Vagina (tissue), 2 donors: ENCODE measurements at places on chromosomes 16 and 17. TPM values are rescaled to one million over a fixed set of nuclear protein-coding genes. Genes with fewer than 3 reads are reported as not detected.
A peak's percentile ranks its signal among the peaks of the same experiment; 100 is the strongest.

The ACSM2A gene
- total RNA-seq = not detected

The NACA2 gene
- not detected for total RNA-seq

The SPNS2 gene
- 79.3 TPM for total RNA-seq

The MYO15A gene
- 6.1 TPM for total RNA-seq

- DNase-seq = no peak
Measured at GRCh38 chr16:88941913-88942909, 34.8 kb downstream of the CBFA2T3 start.

GRCh38 chr16:31385680-31386079, 7.5 kb upstream of the ITGAD start:
- DNase-seq = no peak

The KRT27 gene
- not detected for total RNA-seq

- DNase-seq = no peak
Measured at GRCh38 chr16:17474572-17474971, 3.8 kb upstream of the XYLT1 start.

The ANKRD40CL gene
- not detected for total RNA-seq

DNA sequence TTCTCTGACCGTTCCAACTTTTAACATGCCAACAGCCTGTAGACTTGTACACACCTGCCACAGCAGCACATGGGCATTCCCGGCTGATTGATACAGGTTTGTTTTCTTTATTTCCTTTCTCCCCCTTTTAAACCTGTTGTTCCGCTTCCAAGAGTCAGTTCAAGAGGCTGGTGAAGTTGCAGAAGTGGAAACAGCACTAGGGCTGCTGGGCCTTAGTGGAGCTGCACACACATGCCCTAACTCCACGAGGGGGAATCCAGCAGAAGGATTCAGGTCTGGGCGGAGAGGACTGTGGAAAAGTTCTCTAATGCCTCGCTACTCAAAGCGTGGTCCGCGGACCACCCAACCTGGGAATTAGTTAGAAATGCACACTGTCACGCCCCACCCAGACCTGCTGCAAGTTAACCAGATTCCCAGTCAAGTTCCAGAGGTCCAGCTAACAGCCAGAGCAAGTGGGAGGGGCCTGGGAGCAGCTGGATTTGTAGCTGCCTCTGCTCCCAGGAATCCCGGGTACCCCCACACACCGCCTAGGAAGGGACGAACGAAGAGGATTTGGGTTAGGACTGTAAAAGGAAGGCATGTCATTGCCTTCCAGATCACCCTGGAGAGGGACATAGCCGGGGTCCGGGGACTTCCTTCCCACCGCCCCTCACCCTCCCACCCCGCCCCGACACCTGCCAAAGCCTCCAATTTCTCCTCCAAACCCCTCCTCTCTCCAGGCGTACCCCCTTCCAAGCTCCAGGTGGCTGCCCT, 542 bp downstream of the SLC39A11 start:
- peak; percentile 87 for DNase-seq

DNA sequence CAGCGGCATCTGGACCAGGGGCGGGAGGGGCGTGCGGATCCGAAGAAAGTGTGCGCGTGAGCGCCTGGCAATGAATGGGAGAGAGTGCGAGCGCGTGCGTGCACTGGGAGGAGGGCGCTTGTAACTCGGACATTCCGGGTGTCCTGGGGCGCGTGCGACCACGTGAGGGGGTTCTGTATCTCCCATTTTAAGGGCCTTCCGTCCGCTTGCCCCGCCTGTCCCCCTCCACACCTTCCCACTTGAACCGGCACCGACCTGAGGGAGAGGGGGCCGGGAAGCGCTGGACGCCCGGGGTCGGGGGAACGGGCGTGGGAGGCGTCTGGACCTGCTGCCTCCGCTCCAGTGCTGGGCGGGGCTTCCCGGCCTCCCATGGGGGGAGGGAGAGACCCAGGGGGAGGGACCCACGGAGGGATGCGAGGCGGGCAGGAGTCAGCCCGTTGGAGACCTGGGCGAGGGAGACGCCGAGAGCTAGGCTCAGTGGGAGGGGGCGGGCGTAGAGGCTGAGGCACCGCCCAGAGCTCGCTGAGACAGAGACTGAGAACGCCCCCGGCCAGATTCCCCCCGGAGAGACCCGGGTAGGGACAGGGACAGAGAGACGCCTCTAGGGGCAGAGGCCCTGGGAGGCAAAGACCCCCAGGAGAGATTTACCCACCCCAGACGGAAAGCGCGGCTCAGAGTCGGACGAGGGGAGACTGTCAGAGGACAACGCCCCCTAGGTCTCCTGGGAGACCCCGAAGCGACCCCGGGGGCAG, at the start of gene KREMEN2:
Gene KREMEN2, plus strand, starts transcription at position 553 of the 752 bp plus-strand sequence. CDS start 246 bp downstream, outside the sequence.
- no peak for DNase-seq

GRCh38 chr16:30934827-30935557, 11.6 kb downstream of the FBXL19 start:
- DNase-seq = no peak

GRCh38 chr16:30355954-30356308, 823 bp upstream of the CD2BP2 start:
- no peak for DNase-seq

- no peak for DNase-seq
Measured at GRCh38 chr17:52938623-52939230, 780.2 kb upstream of the CA10 start.

The CCL4L2 gene
- total RNA-seq = 5.2 TPM

DNA sequence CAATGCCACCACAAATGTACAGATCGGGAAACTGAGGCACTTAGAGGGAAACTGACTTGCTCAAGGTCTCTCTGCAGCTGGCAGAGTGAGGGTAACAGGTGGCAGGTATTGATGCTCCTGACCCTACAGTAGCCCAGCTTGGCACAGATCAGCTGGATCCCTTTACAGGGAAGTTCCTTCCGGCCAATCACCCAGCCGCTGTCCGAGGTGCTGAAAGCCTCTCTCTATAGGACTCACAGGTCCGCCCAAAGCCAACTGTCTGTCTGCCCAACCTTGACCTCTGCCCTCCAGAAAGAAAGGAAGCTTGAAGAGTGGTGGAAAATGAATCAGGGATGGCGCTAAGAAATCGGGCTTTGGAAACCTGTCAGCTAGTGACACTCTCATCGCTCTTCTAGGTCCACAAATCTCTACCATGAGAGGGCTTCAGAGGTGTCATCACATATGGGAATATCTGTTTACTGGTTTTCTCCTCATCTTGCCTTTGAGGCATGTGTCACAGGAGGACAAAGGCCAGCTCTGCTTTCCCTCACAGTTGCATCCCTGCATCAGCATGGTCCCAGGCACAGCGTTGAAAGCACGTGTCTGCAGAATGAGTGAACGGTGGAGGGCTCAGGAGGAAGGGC, 246.2 kb downstream of the KATNIP start:
- DNase-seq = no peak

The HEATR9 gene
- total RNA-seq = not detected

DNA sequence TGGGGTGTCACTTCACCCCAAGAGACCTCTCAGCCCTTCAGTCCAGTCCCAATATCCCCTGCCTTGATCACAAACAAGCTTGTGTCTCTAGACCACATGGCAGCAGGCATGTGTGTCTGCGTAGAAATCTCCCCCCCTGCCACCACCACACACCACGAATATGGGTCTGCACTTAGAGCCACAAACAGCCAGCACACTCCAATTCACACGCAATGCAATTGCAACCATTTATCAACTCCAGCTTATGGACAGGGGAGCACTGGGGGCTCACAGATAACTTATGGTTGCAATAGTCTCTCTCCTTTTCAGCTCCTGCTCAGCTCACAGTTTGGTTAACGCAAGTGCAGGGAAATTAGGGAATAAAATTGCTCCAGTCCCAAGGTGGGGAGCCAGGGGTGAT, 2.6 kb downstream of the HOXB9 start:
- DNase-seq = no peak

- DNase-seq = no peak
Measured at GRCh38 chr16:78654929-78655328, 555.5 kb downstream of the WWOX start.

GRCh38 chr17:38883592-38884526, 14.0 kb downstream of the LASP1 start:
- DNase-seq = no peak

GRCh38 chr17:46722662-46723285, 95.7 kb downstream of the WNT3 start:
- DNase-seq = no peak
